SIG-M5 (cell line): ENCODE measurements at places on chromosomes 7 and 10.

DNA sequence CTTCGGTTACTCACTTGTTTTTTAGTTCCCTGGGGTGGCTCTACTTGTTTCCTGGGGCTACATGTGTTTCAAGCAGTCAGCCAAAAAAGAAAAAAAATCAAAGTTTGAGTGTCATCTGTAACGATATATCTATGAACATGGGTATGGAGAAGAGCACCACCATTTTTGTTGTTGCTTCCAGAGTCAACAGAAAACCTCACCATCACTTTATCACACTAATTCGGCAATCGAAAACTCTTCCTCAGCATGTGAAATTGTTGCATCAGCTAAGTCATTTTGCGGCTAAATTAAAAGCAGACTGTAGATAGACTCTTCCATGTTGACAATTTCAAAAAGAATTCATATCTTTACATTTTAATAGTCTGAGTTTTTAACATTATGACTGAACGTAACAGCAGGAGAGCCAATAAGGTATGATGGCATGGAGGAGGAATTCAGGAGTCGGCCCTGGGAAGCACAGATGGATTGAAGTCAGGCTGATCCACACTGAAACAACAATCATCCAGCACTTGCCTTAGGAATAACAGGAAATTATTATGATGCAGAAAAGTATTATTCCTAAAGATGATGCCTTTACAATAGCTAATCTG is 455.7 kb upstream of the KLF6 start:
- DNase-seq = no peak

DNA sequence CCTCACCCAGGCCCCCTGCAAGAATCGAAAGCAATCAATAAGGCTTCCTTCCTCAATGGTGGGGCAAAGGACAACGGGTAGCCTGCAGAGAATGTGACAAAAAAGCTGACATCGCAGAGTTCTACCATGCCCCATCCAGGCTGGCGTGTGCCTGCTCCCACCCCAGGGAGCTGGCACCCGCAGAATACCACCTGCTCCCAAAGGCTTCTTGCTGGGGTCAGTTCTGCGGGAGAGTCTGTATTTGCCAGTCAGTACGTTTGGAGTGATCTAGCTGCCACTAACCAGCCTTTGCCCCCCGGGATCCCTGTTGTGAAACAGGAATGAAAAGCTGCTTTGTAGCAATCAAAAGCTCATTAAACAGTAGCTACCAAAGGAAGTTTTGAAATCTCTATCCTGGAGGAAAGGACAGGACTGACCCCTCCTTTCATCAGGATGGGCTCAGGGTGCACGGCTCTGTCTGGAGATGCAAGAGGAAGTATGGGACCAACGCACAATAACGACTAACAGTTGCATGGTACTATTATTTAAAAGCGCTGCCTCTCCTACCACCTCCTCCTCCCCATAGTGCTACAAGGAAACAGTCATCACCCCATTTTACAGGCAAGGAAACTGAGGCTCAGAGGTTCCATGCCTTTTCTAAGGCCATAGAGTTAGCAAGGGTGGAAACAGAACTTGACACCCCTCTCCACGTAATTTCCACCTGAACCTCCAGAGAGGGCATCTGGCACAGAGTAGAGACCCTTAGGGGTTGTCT is 67.0 kb downstream of the FGFR2 start:
- DNase-seq = no peak

DNA sequence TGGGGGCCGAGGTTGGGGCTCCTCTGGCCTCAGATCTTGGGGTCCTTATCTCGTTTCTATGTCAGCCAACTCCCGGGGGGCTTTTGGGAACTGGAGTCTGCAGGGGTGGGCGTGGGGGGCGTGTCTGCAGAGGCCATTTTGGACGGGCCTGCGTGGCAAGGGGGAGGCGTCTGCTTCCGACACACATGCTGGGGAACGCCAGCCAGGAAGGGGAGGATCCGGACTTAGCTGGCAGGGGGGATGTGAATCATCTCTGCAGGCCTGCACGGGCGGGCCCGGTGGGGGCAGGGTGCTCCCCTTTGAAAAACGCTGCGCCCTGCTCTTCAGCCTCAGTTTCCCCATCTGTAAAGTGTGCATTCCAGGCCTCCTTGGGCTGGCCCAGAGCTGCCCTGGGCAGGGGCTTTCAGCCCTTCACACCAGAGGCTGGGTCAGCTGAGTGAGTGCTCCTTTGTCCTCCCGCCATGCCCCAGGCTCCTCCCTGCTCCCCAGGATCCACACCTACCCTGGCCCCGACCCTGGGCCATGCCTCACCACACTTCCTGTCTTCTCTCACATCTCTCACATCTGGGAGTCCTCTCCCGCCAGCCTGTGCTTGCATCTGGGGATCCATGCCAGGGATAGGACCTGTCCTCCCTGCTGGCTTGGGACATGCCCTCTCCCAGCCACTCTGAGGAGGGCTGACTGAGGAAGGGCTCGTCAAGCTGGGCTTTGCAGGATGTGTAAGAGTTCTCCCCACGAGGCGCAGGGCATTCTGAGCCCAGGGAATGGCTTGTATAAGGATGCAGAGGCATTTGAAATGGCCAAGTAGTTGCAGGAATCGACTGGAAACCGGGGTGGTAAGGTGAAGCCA is 172.6 kb upstream of the TNRC18 start:
- no peak for DNase-seq

GRCh38 chr10:49783645-49784044 is 21.5 kb upstream of the OGDHL start:
- DNase-seq = no peak

DNA sequence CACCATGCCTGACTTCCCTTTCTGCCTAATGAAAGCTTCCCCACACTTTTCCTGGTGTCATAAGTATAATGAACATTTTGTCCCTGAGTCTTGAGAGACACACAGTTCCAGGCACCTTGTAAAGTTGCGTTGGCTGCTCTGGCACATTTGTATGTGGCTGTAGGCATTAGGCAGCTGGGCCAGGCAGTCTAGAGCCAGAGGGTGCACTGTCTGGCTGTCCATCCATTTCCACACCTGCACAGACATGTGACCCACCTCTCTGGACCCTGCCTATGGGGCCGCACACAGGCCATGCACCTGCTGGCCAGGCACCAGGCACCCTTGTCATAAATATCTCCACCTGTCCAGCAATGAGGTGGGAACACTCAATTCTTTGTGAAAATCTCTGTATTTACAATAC is 54.7 kb upstream of the ANTXRL start:
- DNase-seq = no peak

- no peak for DNase-seq
Observed at GRCh38 chr10:95628786-95629185, 27.7 kb downstream of the ALDH18A1 start.

DNA sequence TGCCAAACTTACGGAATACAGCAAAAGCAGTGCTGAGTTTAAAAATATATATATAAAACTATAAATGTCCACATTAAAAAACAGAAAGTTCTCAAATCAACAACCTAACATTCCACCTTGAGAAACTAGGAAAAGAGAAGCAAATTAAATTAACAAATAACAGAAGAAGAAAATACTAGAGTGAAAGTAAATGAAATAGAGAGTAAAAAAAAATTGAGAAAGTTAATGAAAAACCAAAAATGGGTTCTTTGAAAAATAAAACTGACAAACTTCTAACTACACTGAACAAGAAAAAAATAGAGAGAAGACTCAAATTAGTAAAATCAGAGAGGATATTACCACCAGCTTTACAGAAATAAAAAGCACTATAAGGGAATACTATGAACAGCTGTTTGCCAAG is 22.1 kb downstream of the RASGEF1A start:
- DNase-seq = no peak

DNA sequence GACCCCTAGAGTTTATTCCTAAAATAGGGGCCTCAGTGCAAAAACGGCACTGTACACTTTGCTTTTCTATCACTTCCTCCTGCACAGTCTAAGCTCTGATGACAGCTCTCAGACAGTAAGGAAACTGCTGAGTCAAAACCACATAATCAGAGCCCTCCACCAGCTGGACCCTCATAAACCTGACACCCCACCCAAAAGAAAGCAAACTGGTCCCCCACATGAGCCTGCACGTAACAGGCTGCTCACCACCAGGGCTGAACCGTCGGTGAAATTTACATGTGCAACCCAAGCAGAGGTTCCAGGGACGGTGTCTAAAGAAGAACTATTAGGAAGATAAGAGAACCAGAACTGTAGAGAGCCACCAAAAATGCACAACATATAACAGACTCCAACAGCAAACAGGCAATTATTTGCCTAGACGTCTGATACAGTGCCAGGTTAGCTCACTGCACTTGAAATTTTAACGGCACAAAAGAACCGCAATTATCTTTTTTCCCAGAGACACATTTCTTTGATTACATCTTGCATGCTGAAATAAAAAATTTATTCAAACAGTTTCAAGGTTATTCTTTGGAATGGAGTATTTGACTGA is 19.6 kb downstream of the SGMS1 start:
- DNase-seq = no peak

- no peak for DNase-seq
Observed at GRCh38 chr7:150685219-150686029, at the start of gene GIMAP2. Gene GIMAP2, plus strand, starts transcription at chr7:150685706. Its CDS starts 1,354 bp downstream, at chr7:150687060.

DNA sequence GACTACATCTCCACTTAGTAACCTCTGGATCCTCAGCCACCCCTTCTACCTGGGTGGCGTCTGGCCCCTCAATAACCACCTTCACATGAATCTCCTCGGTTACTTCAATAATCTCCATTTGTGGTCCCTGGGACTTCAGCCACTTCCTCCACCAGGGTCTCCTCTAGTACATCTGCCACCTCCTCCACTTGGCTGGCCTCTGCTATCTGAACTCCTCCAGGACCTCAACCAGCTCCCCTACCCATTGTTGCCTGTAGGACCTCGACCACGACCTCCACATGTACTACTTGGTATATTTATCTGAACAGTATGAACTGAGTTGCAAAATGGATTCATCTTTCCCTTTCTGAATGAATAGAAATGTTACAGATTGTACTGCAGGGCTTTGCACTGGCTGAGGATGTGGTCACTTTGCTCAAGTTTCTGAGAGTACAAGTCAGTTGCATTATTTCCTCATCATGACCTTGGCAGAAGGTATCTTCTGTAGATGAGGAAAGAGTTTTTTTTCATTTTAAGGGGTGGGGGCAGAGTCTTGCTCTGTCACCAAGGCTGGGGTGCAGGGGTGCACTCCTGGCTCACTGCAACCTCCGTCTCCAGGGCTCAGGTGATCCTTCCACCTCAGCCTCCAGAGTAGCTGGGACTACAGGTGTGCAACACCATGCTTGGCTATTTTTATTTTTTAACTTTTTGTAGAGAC is 36.0 kb downstream of the MAT1A start:
- DNase-seq = no peak
